ENCODE measurements at places on chromosomes 7 and 10.

DNA sequence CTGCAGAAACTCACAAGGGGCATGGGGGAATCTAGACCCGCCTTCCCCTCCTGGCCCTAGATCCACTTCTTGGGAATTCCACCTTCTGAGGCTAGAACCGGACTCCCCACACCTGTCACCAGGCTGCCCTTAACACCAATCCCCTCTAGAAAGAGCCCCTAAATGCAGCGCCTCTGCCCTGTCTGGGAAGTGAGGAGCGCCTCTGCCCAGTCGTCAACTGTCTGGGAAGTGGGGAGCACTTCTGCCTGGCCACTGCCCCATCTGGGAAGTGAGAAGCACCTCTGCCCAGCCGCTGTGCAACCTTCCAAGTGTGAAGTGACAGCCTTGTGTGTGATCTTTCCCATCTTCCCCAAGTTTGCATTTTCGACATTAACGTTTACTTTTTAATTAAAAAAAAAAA is 8.8 kb downstream of the RCC1L start:
- DNase-seq, result no peak

GRCh38 chr10:73898730-73899410 is 12.1 kb upstream of the PLAU start:
- no peak for DNase-seq

DNA sequence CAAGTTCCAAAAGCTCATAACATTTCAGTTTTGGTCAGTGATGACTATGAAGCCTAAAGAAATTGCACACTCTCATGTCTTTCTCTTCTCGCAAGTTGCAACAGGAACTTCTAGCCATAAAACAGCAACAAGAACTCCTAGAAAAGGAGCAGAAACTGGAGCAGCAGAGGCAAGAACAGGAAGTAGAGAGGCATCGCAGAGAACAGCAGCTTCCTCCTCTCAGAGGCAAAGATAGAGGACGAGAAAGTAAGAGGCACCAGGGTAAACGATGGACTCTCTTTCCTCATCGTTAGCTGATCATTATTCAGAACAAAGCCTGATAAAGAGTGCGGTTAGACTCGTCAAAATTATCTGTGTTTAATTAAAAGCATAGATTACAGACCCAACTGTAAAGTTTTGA is 94.7 kb downstream of the HDAC9 start:
- no peak for DNase-seq

DNA sequence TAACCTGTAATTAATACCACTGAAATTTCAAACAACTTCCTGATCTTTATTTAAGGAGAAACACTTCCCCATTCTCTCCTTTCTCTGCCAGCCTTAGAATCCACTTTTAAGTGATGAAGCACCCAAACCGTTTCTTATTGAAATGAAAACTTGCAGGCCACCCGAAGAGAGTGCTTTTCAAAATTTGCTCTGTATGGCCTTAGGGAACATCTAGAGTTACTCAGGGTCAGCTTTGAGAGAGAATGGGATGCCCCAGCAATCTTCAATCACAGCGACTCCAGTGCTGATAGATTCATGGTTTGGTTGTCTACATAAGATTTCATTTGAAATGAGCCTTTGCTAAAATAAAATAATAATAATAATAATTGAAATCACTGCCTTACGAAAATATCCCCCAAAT is 323.1 kb downstream of the PCLO start:
- no peak for DNase-seq

DNA sequence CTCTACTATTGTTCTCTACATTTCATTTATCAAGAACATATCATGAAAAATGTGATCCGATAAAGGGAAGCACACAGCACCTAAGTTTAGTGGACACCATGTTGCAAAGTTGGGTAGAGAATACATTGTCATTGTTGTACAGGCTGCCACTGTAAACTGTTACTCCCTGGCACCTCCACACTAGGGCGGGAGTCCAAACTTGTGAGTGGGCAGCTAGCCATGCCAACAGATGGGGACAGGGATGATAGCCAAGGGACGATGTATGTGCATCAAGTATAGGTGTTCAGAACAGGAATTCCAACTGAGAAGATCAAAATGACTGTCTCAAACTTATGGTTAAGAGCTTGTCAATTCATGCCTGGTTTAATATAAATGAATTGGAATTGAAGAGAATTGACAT is 31.1 kb upstream of the COMMD3 start:
- DNase-seq, result no peak

GRCh38 chr7:88306590-88307048 is at the start of gene STEAP4:
Gene STEAP4 (minus strand): TSS chr7:88306894. CDS start chr7:88284269, 22,625 bp downstream.
- no peak for DNase-seq

DNA sequence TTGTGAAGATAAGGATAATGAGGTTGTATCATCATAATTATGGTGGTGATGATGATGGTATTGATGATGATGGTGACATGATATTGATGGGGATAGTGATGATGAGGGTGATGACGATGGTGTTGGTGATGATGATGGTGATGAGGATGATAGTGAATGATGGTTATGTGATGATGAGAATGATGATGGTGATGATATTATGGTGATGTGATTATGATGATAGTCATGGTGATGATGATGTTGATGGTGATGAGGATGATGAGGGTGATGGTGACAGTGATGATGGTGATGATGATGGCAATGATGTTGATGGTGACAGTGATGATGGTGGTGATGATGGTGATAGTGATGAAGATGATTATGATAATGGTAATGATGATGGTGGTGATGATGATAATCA is 299.9 kb upstream of the ADARB2 start:
- DNase-seq, result no peak

GRCh38 chr10:114199239-114199638 is 20.1 kb downstream of the TDRD1 start:
- DNase-seq, result no peak

- no peak for DNase-seq
These were observed 19.4 kb downstream of the MKLN1 start for GRCh38 chr7:131346885-131347592.

DNA sequence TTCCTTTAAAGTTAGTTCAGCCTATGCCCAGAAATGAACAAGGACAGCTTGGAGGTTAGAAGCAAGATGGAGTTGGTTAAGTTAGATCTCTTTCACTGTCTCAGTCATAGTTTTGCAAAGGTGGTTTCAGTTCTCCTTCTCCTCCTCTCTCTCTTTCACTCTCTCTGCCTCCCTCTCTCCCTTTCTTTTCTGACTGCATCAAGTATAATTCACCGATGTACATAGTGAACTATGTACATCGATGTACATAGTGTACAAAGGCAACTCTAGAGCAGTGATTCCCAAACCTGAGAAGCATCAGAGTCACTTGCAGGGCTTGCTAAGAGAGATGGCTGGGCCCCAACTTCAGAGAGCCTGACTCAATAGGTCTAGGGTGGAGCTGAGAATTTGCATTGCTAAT is 1259.7 kb downstream of the TYW1 start:
- DNase-seq, result no peak

DNA sequence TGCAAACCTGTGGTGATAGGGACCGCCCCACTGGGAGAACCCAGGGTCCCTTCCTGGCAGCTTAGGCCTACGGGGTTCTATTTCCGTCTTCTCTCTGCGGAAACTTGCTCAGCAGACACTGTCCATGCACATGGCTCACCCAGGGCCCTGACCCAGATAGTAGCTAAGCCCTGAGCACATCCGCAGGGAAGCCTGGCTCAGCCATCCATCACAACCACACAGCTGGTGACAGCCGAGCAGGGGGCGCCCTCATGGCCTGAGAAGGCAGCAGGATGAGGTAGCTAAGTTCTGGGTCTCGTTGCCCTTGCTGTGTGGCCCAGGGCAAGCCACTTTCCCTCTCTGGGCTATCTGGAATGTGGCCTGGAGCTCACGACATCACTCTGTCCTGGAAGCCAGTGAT is 23.3 kb downstream of the NPTX2 start:
- DNase-seq, result no peak

GRCh38 chr10:132496360-132497062 is 41.1 kb upstream of the INPP5A start:
- no peak for DNase-seq

- no peak for DNase-seq
These were observed 26.1 kb upstream of the RAB11FIP2 start for GRCh38 chr10:118072840-118073239.

DNA sequence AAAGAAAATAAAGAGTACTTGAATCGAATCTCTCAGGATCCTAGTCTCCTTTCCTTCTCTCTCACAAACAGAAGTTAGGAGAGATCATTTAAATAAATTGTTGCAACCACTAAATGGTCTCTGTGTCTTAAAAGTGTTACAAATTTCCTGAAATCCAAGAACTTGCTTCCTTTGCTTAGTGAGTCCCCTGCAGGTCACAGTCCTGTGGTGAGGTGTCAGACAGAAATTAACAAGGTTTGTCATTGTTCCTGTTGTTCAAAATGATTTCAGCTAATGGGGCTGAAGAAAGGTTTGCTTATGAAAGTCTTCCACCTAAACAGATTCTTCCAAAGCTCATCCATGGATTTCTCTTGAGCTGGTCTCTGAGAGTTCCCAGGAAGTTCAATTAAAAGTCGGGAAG is 151.6 kb upstream of the SLC26A5 start:
- no peak for DNase-seq

DNA sequence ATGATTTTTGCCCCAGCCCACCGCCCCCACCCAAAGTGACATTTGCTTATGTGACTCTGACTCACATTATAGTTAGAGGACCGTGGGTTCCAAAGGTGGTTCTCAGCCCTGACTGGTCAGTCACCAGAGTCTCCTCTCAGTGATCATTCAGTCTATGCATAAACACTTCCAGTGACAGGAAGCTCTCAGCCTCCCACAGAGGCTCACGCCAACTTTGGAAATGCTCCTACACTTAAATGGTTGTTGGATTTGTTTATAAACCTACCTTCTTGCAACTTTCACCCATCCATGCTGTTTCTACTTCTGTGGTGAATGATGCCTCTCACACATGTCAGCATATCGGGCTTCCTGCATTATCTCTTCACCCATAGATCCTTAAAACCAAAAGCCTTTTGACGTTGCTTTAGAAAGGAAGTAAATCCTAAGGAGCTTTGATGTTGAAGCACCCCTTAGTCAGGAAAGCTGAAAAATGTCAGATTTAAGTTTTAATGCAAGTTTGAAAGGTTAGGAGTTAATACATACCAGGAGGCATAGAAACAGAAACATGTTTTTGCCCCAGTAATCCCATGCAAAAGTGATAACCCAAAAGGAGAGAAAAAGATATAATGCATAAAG is 46.5 kb upstream of the FGL2 start:
- DNase-seq, result no peak

DNA sequence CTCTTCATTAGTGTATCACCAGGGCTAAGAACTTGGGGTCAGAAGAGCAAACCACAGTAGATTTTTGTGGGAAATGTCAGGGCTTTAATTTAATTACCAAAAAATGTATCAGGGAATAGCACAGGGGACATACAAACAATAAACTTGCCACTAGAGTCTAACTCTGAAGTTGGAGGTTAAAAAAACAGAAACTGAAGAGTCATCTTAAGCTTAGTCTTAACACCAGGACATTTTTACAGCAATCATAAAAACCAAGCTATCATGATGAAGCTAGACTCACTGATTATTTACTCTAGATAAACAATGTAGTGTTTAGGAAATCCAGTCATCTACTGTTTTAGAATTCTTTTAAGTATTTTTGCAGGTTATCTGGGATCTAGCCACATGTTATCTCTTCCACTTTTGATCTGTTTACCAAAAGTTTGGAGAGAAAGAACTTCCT is 48.4 kb upstream of the GLI3 start:
- DNase-seq, result no peak

DNA sequence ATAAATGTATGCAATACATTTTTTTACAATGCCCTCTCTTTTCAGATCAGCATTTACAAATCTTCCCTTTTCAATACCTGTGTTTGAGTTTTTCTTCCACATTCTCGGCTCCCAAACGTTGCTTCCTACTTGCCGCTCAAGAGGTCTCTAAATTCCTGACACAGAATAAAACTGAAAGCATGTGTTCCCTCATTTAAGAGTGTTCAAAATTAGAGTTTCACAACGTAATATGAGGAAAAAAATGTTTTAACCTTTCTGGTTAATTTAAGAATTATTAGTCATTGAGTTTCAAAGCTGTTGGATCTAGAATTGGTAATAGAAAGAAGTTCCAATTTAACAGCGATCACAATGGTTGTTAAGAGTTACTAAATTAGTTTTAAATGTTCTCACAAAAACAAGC is 100.4 kb downstream of the ARID5B start:
- DNase-seq, result no peak

DNA sequence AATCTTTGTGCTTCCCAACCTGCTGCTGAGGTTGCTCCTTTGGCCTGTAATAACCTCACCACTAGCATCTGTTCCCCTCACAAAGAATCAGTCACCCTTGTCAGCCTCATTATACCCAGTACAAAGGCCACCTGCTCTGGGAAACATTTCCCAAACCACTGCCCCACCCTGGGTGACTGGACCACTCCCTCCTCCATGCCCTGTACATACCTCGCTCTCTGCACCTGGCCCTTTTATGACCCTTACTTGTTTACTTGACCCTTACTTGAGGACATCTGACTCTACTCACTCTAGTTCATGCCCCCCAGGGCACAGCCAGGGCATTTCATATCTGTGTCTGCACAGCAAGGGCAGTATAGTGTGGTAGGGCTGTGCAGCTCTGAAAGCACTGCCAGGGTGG is 21.4 kb upstream of the AOC1 start:
- no peak for DNase-seq

DNA sequence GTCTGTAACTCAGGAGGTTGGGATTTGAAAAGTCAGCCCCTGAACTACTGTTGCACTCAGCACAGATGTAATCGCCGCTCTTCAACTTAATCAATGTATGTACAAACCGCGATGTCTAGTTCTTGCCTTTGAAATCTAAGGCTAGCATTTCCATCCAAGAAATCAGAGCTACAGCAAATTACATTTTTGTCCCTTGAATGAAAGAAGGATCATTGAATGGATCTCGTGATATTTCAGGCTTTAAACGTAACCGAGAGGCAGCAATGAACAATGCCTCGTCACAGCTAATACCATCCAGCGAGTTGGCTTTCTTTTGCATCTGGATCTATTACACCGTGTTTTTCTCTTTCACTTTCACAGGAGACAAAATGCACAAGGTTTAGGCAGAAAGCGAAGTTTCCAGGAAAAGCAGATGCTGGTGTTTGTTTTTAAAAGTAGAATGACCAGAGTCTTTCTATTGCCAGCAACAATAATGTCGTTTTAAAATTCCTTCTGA is 5.5 kb downstream of the SKIDA1 start:
- DNase-seq, result no peak

GRCh38 chr7:159191236-159191635 is 46.6 kb upstream of the VIPR2 start:
- no peak for DNase-seq

DNA sequence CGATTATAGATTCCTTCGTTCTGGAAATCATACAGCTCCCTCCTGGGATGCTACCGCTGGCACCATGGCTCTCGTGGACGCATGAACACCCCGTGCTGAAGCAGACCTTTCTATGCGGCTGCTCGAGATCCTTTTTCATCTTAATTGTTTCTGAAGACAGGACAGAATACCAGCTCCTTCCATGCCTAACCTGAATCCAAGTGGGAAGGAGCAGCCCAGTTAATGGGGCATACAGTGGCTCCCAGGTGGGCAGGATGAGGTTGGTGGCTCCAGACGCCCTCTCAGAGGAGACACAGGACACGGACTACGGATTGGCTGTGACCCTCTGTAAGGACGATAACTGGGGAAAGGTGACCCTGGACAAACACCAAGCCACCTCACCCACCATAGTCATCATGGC is 18.4 kb upstream of the LOXL4 start:
- no peak for DNase-seq
